ENCODE measurements at places on chromosomes 13 and 19. TPM values are rescaled to one million over a fixed set of nuclear protein-coding genes. Genes with fewer than 3 reads are reported as not detected.
A peak's percentile ranks its signal among the peaks of the same experiment; 100 is the strongest.

DNA sequence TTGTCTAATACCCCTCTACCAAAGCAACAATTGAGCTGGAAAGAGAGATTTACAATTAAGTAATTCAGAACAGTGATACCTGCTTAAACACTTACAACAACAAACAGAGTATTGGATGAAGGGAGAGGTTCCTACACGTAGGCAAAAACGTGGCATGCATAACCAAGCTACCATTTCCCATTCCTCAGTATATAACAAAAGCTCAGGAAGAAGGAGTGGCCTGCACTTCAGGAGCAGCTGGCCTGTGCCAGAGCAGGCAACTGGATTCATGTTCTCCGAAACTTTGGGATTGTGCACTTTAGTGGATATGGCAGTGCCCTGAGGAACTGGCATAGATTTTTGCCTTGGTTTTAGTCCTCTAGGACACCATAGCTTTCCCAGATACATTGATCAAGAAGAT is 630.2 kb upstream of the PCDH9 start:
- H3K27ac ChIP-seq: no peak overlapping the region
- H3K36me3 ChIP-seq: no peaks in the 10 kb centered on the region
- H3K4me3 ChIP-seq: no peak overlapping the region

DNA sequence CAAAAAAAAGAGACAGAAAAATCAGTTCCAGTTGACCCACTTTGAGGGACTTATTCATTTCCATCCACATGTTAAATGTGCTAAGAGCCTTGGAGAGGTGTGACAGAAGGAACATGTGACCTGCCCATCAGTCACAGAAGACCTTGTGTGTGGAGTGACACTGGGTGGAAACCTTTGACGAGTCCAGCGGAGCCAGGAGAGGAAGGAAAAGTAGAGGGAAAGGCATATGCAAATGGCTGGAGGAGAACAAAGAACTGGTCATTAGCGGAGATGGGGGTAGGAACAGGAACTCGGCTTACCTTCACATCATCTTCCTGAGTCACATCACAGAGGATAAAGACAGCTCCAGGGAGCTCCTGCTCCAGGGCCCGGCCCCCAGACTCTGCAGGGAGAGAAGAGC is 2.3 kb downstream of the HSD17B14 start:
- H3K4me1 ChIP-seq: peaks cover 17% of the 10 kb centered on the region
- peak overlapping the region; percentile 40 for H3K4me3 ChIP-seq
- no peak overlapping the region for H3K27ac ChIP-seq
- H3K36me3 ChIP-seq: peaks cover 5% of the 10 kb centered on the region
- DNase-seq: no peak

DNA sequence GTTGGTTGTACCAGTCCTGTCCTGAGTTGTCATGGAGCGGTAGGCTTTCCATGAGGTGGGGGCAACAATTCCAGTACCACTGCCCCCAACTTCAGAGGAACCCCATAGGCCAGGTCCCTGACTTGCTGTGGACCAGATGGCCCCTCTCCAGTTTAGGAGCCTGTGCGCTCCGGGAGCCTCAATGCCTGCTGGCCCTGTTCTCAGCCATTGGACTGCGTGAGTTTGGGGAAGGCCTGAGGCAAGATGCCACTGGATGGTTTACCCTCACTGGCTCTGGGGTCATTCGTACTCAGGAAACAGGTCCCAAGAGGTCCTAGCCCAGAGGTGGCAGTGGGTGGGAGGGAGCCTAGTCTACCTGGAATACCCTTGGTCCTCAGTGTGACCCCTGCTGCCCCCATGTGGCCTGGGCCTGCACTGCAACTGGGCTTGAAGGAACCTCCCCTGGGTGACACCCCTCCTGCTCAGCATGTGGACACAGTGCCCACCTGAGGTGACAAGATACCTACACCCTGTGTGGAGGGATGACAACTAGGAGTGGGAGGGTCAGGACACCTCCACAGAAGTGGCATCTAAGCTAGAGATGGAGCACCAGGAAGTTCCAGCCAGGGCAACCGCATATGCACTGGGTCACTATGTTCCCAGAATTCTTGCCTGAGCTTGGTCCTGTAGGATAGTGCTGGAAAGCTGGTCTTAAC is 6.0 kb upstream of the PRR19 start:
- no peaks in the 10 kb centered on the region for H3K27me3 ChIP-seq
- DNase-seq: peak; percentile 86
- H3K27ac ChIP-seq: peak overlapping the region; percentile 56
- no peaks in the 10 kb centered on the region for H3K36me3 ChIP-seq
- H3K4me1 ChIP-seq: peaks cover 7% of the 10 kb centered on the region
- no peak overlapping the region for H3K4me3 ChIP-seq

GRCh38 chr13:109782823-109783431 is 3.5 kb downstream of the IRS2 start:
- H3K4me3 ChIP-seq: peak overlapping the region; percentile 53
- H3K4me1 ChIP-seq: peaks cover 41% of the 10 kb centered on the region
- no peaks in the 10 kb centered on the region for H3K27me3 ChIP-seq
- H3K27ac ChIP-seq: no peak overlapping the region
- peaks cover 6% of the 10 kb centered on the region for H3K36me3 ChIP-seq

GRCh38 chr13:27954406-27954851 is 14.7 kb downstream of the CDX2 start:
- no peak for DNase-seq
- H3K4me3 ChIP-seq: peak overlapping the region; percentile 78
- no peaks in the 10 kb centered on the region for H3K36me3 ChIP-seq
- peaks cover 33% of the 10 kb centered on the region for H3K27me3 ChIP-seq

- no peaks in the 10 kb centered on the region for H3K36me3 ChIP-seq
- H3K4me3 ChIP-seq: no peak overlapping the region
- DNase-seq: no peak
- no peak overlapping the region for H3K27ac ChIP-seq
- no peaks in the 10 kb centered on the region for H3K27me3 ChIP-seq
Measured at GRCh38 chr13:34523406-34523805, 418.7 kb upstream of the NBEA start.

DNA sequence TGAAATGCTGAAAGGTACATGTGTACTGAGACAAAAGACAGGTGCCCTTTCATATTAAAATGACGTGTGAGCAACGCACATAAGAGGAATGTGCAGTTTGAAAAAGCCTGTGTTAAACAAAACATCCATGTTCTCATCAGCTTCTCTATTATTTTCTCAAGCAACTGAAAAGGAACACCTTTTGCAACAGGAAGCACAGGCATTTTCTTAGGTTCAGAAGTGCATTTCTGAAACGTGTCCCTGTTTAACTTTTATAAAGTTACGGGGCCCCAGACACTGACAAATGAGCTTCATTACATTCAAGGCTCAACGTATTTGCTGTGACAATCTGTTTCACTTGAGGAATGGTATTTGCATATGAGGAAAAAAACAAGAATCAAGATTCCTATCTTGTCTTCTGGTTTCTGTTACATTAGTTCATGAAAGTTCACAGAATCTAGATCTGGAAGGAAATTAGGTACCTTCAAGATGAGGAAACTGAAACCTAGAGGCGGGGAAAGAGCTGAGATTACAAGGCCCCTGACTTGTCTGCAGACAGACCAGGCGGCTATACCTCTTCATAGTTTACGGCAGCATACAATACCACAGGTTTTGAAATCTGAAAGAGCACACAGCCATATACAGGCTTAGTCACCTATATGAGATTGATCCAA is 431.7 kb downstream of the KLF12 start:
- H3K4me1 ChIP-seq: peaks cover 46% of the 10 kb centered on the region
- peaks cover 33% of the 10 kb centered on the region for H3K36me3 ChIP-seq
- H3K27me3 ChIP-seq: no peaks in the 10 kb centered on the region
- H3K4me3 ChIP-seq: peak overlapping the region; percentile 81
- H3K27ac ChIP-seq: peak overlapping the region; percentile 96

GRCh38 chr13:89136678-89137077 is 1465.5 kb downstream of the SLITRK5 start:
- H3K36me3 ChIP-seq: no peaks in the 10 kb centered on the region
- H3K4me3 ChIP-seq: no peak overlapping the region
- H3K27me3 ChIP-seq: no peaks in the 10 kb centered on the region
- DNase-seq: no peak
- H3K4me1 ChIP-seq: no peaks in the 10 kb centered on the region

DNA sequence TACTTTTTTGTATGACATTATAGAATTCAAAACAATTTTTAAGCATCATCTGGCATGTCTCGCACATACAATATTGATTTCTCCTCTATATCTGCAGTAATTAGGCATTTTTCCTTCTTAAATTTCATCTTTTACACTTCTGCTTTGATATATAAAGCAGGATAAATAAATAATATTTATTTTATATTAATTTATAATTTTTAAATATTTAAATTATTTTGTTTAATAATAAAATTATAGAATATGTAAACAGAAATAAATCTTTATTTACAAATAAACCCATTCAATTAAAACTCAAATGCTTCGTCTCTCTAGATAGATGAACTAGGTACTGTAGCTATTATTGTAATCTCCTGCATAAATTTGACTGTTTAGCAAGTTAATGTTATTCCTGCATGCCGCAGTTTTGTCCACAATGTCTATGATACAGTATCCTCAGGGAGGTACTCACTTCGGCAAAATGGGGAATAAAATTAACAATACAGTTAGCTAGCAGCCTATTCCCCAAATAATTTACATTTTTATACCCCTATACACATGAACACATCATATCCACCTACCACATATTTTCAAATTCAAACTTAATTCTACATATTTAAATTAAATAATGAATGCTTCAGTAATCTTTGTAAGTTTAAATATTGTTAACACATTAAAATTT is 473.6 kb upstream of the SLC10A2 start:
- no peak for DNase-seq
- H3K36me3 ChIP-seq: peaks cover 4% of the 10 kb centered on the region
- H3K4me1 ChIP-seq: no peaks in the 10 kb centered on the region

- DNase-seq: no peak
- H3K4me3 ChIP-seq: no peak overlapping the region
- no peaks in the 10 kb centered on the region for H3K36me3 ChIP-seq
- H3K4me1 ChIP-seq: peaks cover 6% of the 10 kb centered on the region
- H3K27ac ChIP-seq: no peak overlapping the region
Measured at GRCh38 chr13:112899281-112900225, 69.5 kb upstream of the MCF2L start.

DNA sequence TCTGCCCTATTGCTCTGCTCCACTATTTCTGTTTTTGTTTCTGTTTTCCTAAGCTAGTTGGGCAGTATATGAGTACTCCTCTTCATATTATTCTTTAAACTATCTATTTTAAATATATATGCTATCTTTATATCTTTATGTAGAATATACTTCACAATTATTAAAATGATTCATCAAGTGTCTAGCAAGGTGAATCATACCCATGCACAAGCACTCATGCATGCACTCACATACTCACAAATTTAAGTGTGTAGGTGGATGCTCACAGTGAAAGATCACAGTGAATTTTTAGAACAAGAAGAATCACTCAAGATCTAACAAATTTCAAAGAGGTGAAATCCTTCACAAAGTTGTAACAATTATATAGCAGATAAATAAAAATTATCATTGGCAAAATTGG is 435.6 kb upstream of the SLITRK5 start:
- H3K36me3 ChIP-seq: no peaks in the 10 kb centered on the region
- no peak overlapping the region for H3K4me3 ChIP-seq
- H3K27ac ChIP-seq: no peak overlapping the region
- H3K4me1 ChIP-seq: no peaks in the 10 kb centered on the region
- H3K27me3 ChIP-seq: no peaks in the 10 kb centered on the region
- DNase-seq: no peak

- no peaks in the 10 kb centered on the region for H3K36me3 ChIP-seq
- DNase-seq: no peak
- H3K4me1 ChIP-seq: peaks cover 6% of the 10 kb centered on the region
- no peak overlapping the region for H3K27ac ChIP-seq
Measured at GRCh38 chr13:48600374-48601364, 53.1 kb upstream of the CYSLTR2 start.

- peaks cover 85% of the 10 kb centered on the region for H3K4me1 ChIP-seq
- H3K27me3 ChIP-seq: no peaks in the 10 kb centered on the region
- H3K36me3 ChIP-seq: peaks cover 13% of the 10 kb centered on the region
- no peak overlapping the region for H3K4me3 ChIP-seq
Measured at GRCh38 chr13:99288089-99288488, 19.1 kb downstream of the GPR183 start.

- peaks cover 2% of the 10 kb centered on the region for H3K36me3 ChIP-seq
- H3K27me3 ChIP-seq: no peaks in the 10 kb centered on the region
- peaks cover 71% of the 10 kb centered on the region for H3K4me1 ChIP-seq
- peak overlapping the region; percentile 99 for H3K4me3 ChIP-seq
Measured at GRCh38 chr19:51365211-51365964, 800 bp downstream of the ETFB start.

DNA sequence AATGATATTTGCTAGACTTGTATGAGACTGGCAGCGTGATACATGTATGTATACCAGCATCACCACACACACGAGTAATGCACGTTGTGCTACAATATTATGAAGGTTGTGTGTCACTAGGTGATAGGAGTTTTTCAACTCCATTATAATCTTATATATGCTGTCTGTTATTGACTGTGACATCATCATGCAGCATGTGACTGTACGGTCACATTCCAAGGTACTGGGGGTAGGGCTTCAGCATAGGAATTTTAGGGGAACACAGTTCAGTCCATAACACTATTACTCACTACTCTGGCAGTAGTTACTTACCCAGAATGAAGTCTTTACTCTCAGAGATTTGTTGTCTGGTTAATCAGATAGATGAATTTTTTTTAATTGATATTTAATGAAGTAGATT is 91.1 kb downstream of the CDK8 start:
- no peaks in the 10 kb centered on the region for H3K4me1 ChIP-seq
- no peaks in the 10 kb centered on the region for H3K27me3 ChIP-seq
- DNase-seq: no peak
- no peak overlapping the region for H3K4me3 ChIP-seq
- H3K27ac ChIP-seq: no peak overlapping the region

DNA sequence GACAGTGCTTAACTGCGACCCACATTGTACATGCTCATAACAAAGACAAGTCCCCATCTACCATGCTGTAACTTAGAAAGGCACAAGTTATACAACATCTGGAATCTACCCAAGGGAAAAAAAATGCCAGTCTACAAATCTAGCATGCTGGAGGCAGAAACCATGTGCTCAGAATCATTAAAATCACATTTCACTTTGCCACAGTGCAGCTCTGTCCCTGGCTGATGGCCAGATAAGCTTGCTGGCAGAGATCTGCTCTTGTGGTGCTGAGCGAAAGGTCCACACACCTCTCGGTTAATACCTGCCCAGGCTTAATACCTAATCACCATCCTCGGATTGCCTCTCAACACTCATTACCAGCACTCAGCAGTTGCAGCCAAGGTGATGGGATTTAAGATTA is 74.1 kb upstream of the UQCRFS1 start:
- H3K4me1 ChIP-seq: peaks cover 2% of the 10 kb centered on the region
- H3K27me3 ChIP-seq: peaks cover 45% of the 10 kb centered on the region
- no peak for DNase-seq
- no peak overlapping the region for H3K27ac ChIP-seq
- no peaks in the 10 kb centered on the region for H3K36me3 ChIP-seq

Gene BSPH1
- not detected for total RNA-seq

Gene CBARP
- not detected for total RNA-seq

Gene LRG1
- not detected for total RNA-seq

Gene ZNF729
- not detected for total RNA-seq

Gene NAPSA
- 9.7 TPM for total RNA-seq

Gene ERICH6B
- total RNA-seq: not detected

Gene URAD
- total RNA-seq: not detected

Gene KLF1
- total RNA-seq: not detected

Gene WDR88
- total RNA-seq: not detected

Measured in naive thymus-derived CD8-positive, alpha-beta T cell (primary cell).